ENCODE measurements at places on chromosomes 16 and 17.

GRCh38 chr17:8674344-8675305 lies 44.1 kb upstream of the MYH10 start:
- H3K4me3 ChIP-seq, result no peak overlapping the region
- H3K27ac ChIP-seq, result no peak overlapping the region
- no peaks in the 10 kb centered on the region for H3K36me3 ChIP-seq
- no peak for DNase-seq
- H3K27me3 ChIP-seq, result no peaks in the 10 kb centered on the region

- no peak overlapping the region for H3K4me3 ChIP-seq
- H3K36me3 ChIP-seq, result no peaks in the 10 kb centered on the region
- no peaks in the 10 kb centered on the region for H3K27me3 ChIP-seq
- no peak overlapping the region for H3K27ac ChIP-seq
- no peak for DNase-seq
Measured at GRCh38 chr16:66260522-66261254, 105.8 kb upstream of the CDH5 start.

- no peak for DNase-seq
- no peaks in the 10 kb centered on the region for H3K36me3 ChIP-seq
- no peaks in the 10 kb centered on the region for H3K4me1 ChIP-seq
- no peak overlapping the region for H3K4me3 ChIP-seq
- no peak overlapping the region for H3K27ac ChIP-seq
Measured at GRCh38 chr17:16937431-16937830, 34.5 kb downstream of the TNFRSF13B start.

GRCh38 chr17:58092797-58093385 lies 9.7 kb downstream of the DYNLL2 start:
- peaks cover 22% of the 10 kb centered on the region for H3K36me3 ChIP-seq
- no peak for DNase-seq
- H3K4me3 ChIP-seq, result no peak overlapping the region
- no peak overlapping the region for H3K27ac ChIP-seq
